RCC 7860 (cell line): ENCODE measurements at places on chromosomes 5 and 9.

DNA sequence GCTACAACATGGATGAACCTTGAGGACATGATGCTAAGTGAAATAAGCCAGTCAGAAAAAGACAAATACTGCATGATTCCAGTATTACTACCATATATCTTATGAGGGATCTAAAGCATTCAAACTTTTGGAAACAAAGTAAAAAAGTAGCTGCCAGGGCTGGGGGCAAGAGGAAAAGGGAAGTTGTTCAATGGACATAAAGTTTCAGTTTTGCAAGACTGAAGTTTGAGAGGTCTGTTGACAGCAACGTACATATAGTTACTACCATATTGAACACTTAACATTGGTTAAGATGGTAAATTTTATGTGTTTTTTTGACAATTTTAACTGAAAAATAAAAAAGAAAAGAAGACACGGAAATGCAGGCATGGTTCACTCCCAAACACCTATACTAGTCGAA is 77.6 kb downstream of the MAPKAP1 start:
- DNase-seq = no peak

DNA sequence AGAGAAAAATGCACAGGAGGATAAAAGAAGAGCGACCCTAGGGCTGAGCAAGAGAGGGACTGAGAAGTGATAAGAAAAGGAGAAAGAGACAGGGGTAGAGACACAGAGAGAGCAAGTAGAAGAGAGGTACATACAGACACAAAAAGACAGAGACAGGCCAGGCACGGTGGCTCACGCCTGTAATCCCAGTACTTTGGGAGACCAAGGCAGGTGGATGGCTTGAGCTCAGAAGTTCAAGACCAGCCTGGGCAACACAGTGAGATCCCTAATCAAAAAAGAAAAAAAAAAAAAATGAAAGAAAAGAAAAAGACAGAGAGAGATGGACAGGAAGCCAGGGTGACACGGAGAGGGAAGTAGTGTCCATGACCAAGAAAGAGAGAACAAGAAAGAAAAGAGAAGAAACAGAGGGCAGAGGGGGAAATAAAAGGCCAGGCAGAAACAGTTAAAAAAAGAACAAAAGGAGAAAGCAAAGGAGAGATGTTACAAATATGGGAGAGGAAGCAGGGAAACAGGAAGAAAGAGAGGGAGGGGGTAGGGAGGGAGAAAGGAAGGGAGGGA is 209.4 kb upstream of the TRIM32 start:
- DNase-seq = no peak

GRCh38 chr5:124402144-124402581 is 344.3 kb downstream of the ZNF608 start:
- peak; percentile 81 for DNase-seq

DNA sequence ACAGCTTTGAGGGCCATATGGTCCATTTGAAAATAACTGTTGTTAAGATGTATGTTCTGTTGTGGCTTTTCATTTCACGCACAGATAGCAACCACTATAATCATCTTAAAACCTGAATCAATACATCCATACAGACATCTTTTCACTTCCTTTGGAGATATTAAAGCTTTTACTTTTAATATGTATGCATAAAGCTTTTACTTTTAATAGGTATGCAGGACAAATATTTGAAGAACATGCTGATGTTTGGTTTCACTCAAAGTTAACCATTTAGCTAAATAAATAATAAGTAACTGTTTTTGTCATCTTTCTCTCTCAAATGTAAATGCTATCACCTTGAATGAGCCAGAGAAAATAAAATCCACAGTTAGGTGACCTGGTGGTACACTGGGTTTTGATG is 108.6 kb downstream of the OXCT1 start:
- DNase-seq = no peak

DNA sequence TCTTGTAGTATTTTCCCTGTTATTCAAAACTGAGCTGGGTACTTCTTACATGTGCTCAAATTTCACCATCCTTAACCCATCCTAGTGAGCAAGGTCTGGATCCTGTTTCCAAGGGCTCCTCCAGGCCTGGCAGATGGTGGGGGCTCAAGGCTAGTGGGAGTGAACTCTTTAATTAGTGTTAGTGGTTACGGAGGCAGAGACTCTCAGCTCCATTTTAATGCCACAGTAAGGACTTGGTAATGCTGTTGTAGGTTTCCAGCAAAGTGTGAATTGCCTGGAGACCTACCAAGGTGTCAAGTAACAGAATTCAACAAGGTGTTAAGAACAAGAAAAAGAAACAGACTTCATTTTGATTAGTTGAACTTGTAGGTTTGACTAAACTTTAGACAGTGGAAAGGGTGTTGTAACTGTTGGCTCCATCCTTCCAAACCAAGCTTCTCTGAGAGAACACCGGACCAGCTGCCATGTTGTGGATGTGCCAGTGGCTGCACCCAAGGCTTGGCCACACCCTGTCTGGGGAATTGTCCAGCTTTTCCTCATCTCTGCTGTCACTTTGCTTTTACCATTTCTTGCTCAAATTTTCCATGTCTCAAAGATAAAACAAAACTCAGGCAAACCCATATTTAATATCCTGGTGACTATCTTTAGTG is 98.7 kb downstream of the ADCY2 start:
- no peak for DNase-seq

DNA sequence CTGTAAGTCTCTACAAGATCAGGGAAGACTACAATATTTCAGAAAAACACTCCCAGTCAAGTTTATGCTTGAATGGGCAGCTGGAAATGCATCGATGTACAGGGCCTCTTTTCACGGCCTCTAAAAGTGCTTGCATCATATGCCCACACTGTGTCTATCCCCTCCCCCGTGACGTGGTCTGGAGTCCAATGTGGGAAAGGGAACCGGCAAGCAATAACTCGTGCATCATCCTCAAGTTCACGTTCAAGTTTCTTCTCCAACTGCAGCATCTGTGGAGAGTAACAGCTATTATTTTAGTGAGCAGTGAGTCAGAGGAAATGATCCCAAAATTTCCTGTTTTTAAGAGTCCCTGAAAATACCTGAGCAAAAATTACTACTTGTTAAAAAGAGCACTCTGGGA is 22.3 kb downstream of the ATPSCKMT start:
- DNase-seq = peak; percentile 66
